ENCODE measurements at places on chromosomes 2 and 18. TPM values are rescaled to one million over a fixed set of nuclear protein-coding genes. Genes with fewer than 3 reads are reported as not detected.

DNA sequence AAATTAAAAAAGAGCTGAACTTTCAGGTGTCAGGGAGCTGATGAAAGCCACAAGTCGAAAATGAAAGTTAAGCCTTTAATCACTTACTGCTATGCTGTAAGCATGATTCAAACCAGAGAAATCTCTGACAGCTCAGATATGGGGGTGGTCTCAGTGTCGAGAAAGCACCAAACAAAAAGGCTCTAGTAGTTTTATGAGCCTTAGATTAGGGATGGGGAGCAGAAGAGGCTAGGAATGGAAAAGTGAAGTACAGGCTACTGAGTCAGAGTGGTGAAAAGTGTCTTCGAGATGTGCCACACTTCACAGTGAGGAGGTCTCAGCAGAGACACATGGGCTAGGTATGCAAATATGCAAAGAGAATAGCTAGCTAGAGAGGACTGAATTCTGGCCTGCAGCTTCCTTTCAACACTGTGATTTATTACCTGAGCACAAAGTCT, 482.2 kb downstream of the SPAG16 start:
- no peak for DNase-seq

DNA sequence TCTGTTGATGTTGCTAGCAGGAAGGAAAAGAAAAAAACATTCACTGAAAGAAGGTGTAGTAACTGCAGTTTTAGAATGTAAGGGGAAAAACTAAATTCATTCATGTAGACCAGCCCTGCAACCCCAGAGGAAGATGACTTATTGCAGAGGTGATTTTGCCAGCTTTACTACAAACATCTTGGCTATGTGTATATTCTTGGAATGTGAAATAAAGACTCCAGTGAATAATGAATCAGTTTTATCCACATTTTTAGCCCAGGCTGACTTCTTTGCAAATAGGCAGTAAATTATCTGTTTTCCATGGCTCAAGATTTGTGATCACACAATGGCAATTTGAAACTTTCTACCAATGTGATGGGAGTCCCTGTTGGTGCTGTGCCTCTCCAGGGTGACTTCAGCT, 206.1 kb upstream of the SETBP1 start:
- DNase-seq: no peak

- DNase-seq: no peak
These were observed 57.7 kb downstream of the INHBB start for GRCh38 chr2:120403676-120404075.

DNA sequence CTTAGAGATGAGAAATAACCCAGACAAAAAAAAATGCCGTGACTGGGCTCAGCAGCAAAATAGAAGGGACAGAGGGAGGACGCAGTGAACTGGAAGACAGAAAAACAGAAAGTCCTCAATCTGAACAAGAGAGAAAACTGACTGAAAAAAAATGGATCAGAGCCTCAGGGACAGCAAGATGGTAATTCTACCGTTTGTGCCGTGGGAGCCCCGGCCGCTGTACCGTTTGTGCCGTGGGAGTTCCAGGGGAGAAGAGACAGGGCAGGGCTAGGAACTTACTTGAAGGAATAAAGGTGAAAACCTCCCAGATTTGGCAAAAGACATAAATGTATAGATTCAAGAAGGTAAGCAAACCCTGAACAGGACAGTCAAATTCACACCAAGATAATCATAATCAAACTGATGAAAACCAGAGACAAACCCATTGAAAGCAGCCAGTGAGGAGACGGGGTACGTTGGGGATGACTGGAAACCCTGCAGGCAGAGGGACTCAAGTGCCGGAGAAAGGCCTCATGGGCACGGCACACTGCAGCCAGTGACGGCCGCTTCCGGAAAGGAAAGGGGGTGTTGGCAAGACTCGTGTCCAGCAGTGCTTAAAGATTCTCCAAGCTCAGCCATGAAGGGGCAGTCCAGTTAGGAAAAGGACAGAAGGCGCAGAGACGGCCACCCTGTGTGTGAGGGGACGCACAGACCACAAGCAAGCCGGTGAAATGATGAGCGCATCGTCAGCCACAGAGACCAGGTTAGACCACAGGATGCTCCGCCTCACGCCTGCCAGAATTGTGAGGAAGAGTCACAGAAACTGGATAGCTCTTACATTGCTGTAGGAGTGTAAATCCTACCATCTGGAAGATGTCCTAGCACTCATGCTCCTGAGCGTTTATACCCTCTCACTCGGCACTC, 40.0 kb upstream of the NFATC1 start:
- DNase-seq: no peak

GRCh38 chr18:55338978-55339650, 248.9 kb downstream of the TCF4 start:
- no peak for DNase-seq

GRCh38 chr2:71826826-71827523, 320.7 kb downstream of the CYP26B1 start:
- DNase-seq: no peak

DNA sequence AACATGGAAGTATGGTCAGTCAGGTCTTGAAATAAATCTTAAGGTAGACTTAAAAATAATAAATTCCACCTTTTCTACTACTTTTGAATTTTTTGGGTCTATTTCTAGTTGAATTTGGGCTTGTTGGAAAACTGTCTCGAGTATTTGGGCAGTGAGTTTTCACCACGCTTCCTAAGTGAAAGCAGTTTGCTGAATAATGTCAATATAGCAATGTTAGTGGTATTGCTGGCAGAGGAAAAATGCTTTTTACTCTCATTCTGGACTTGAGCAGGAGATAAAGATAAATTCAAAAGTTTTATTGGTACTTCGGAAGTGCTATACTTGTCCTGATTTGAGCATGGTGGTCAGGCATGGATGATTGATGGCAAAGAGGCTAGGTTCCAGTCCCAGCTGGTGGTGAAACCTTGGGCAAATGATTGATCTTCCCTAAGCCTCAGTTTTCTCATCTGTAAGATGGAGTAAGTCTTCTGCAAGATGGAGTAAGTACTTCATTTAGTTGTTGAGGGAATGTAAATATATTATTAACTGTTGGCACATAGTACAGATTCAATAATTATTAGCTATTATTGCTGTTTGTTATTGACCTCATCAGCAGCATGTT, 503.5 kb upstream of the ZEB2 start:
- DNase-seq: no peak

- DNase-seq: no peak
These were observed 16.7 kb downstream of the ASPRV1 start for GRCh38 chr2:69944756-69945155.

DNA sequence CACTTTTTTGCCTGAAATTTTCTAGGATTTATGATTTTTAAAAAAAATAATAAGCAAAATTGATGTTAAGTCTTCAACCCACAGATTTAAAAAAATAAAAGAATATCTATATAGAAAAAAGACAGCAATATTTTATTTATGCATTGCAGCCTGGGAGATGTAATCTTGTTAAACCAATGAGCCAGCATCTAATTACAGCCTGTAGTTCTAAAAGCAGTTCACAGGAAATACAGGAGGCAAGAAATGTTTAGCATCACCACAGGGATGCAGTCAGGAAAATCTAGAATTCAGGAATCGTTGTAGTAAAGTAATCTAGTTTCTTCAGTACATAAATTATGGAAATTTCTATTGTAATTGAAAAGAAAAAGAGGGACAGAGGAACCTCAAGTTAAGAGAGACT, 17.2 kb downstream of the UGGT1 start:
- DNase-seq: no peak

- no peak for DNase-seq
These were observed 139.8 kb downstream of the ATL2 start for GRCh38 chr2:38237311-38237710.

GRCh38 chr18:13163167-13163927, 55.2 kb upstream of the LDLRAD4 start:
- no peak for DNase-seq

DNA sequence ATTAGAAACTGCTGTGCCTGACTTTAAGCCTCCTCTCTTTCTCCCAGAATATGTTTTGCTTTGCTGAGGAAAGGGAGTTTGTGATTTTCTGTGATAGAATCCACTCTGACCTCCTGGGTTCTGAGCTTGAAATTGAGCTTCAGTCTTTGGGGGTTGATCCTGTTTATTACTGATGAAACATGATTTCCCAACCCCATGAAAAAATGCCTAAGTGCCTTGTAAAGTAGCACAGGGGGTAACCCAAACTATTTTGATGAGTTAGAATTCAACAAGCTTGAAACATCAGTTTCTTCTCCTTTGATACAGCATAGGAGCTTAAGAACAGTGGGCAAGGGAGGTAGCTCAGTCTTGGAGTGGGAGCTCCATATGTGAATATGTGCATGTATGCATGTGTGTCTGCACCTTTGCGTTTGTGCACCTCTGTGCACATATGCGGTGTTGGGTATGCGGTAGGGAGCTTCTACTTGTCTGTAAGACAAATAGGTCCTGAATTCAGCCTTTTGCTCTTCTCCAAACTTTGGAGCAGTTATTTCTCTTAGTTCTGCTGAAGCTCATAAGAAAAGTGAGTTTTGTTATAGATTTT, 364.6 kb downstream of the OSR1 start:
- no peak for DNase-seq

ADCYAP1 gene
- total RNA-seq: not detected

SERPINB4 gene
- not detected for total RNA-seq

SCN7A gene
- total RNA-seq: not detected

UPP2 gene
- not detected for total RNA-seq

Data from CD4-positive, CD25-positive, alpha-beta regulatory T cell (primary cell).